ENCODE measurements at places on chromosomes 16 and 17. TPM values are rescaled to one million over a fixed set of nuclear protein-coding genes. Genes with fewer than 3 reads are reported as not detected.

KRTAP4-1 gene
- not detected for total RNA-seq

COG8 gene
- 29.2 TPM for total RNA-seq

CCL14 gene
- not detected for total RNA-seq

GRN gene
- 315 TPM for total RNA-seq

ARRB2 gene
- total RNA-seq, result 3.3 TPM

SLC16A13 gene
- 0.26 TPM for total RNA-seq

FN3K gene
- 8.9 TPM for total RNA-seq

ZBTB4 gene
- 29.9 TPM for total RNA-seq

PABPN1L gene
- total RNA-seq, result not detected

NEURL4 gene
- total RNA-seq, result 18.2 TPM

KRT34 gene
- under 0.01 TPM for total RNA-seq

EFNB3 gene
- 0.26 TPM for total RNA-seq

TBC1D3H gene
- total RNA-seq, result not detected

CCL5 gene
- total RNA-seq, result not detected

TPSAB1 gene
- not detected for total RNA-seq

IST1 gene
- total RNA-seq, result 139 TPM

ZPBP2 gene
- not detected for total RNA-seq

RBFOX1 gene
- total RNA-seq, result not detected

CES5A gene
- not detected for total RNA-seq

INCA1 gene
- total RNA-seq, result 0.33 TPM

KCNJ2 gene
- total RNA-seq, result 48.1 TPM

AOC2 gene
- 0.33 TPM for total RNA-seq

KRTAP9-4 gene
- not detected for total RNA-seq

KCNG4 gene
- not detected for total RNA-seq

ATP2C2 gene
- total RNA-seq, result not detected

C1QTNF1 gene
- 45.2 TPM for total RNA-seq

NT5M gene
- total RNA-seq, result 1.2 TPM

SLC13A5 gene
- total RNA-seq, result not detected

CDRT15L2 gene
- total RNA-seq, result not detected

SOX8 gene
- under 0.01 TPM for total RNA-seq

CDC42EP4 gene
- total RNA-seq, result 31.3 TPM

MMP25 gene
- total RNA-seq, result not detected

FA2H gene
- not detected for total RNA-seq

GP1BA gene
- not detected for total RNA-seq

CMTM4 gene
- total RNA-seq, result 10.2 TPM

BAIAP3 gene
- total RNA-seq, result 0.26 TPM

KCNH4 gene
- not detected for total RNA-seq

USH1G gene
- total RNA-seq, result under 0.01 TPM

SLC4A1 gene
- not detected for total RNA-seq

KREMEN2 gene
- total RNA-seq, result not detected

HOXB6 gene
- 16.2 TPM for total RNA-seq

SECTM1 gene
- total RNA-seq, result 31.1 TPM

GGT6 gene
- not detected for total RNA-seq

KIF2B gene
- not detected for total RNA-seq

BLTP2 gene
- total RNA-seq, result 160 TPM

C16orf96 gene
- under 0.01 TPM for total RNA-seq

MAPT gene
- 0.51 TPM for total RNA-seq

KRT33B gene
- total RNA-seq, result not detected

FOXJ1 gene
- total RNA-seq, result not detected

Measured in fibroblast of lung (primary cell).